ENCODE measurements at places on chromosomes 12 and 14. TPM values are rescaled to one million over a fixed set of nuclear protein-coding genes. Genes with fewer than 3 reads are reported as not detected.
A peak's percentile ranks its signal among the peaks of the same experiment; 100 is the strongest.

- DNase-seq: peak; percentile 38
Observed at GRCh38 chr14:94128216-94128839, 1.1 kb downstream of the IFI27L2 start.

GRCh38 chr12:9971181-9971580 is at the start of gene CLEC12A:
CLEC12A (plus strand) TSS chr12:9971409; CDS start chr12:9971597, 188 bp downstream.
- DNase-seq: no peak

GRCh38 chr14:27605282-27605681 is 1007.4 kb upstream of the NOVA1 start:
- no peak for DNase-seq

Gene NOVA1
- total RNA-seq: 18.9 TPM

- DNase-seq: no peak
Observed at GRCh38 chr14:93732524-93732923, 55.8 kb downstream of the PRIMA1 start.

GRCh38 chr12:10175846-10176636 is 2.8 kb upstream of the TMEM52B start:
- peak; percentile 63 for DNase-seq

- no peak for DNase-seq
Observed at GRCh38 chr12:52749827-52750226, 27.3 kb downstream of the KRT76 start.

Gene EIF2S1
- 75.9 TPM for total RNA-seq

DNA sequence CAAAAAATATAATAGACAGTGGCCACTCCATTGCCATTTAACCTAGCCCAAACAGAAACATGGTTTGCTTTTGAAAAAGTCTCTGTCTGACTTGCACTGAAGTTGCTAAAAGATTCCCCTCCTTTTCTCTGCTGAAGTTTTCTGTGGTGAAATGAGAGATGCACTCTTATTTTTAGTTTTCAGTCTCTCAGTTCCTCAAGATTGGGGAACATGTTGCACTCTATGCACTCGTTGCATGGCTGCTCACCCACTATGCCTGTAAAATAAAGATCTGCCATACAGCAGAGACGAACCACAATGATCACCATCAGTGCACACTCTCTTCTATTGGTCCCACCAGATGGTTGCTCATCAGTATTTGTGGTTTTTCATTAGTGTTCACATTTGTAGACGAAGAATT is 13.1 kb upstream of the DAAM1 start:
- DNase-seq: no peak

DNA sequence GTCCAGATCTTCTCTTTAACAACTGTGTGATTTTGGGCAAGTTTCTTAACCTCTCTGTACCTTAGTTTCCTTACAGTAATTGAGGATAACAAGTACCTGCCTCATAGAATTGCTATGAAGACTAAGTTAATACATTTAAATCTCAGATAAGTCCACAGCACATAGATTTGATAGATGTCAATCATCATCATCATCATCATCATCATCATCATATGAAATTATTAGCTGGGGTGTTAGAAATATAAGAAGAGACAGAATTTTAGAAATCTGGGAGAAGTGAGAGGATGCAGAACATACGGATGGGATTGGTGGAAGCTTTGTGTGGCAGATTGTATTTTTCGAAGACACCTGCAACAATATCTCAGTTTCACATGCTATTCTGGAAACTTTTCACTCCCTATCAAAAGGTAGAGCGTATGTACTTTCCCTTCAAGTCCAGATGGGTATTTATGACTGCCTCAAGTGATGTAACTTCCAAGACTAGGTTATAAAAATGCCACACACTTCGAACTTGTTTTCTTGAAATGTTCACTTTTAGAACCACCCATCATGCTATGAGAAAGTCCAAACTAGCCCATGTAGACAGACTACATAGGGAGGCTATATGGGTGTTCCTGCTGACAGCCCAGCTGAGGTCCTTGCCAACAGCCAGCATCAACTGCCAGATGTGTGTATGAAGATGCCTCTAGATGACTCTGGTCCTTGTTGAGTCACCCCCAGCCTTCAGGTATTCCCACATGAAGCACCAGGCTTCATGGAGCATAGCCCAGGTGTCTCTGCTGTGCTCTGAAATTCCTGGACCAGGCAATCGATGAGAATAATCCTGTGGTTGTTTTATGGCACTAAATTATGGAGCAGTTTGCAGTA is 20.7 kb upstream of the SDR39U1 start:
- no peak for DNase-seq

Gene EFCAB11
- 7.1 TPM for total RNA-seq

DNA sequence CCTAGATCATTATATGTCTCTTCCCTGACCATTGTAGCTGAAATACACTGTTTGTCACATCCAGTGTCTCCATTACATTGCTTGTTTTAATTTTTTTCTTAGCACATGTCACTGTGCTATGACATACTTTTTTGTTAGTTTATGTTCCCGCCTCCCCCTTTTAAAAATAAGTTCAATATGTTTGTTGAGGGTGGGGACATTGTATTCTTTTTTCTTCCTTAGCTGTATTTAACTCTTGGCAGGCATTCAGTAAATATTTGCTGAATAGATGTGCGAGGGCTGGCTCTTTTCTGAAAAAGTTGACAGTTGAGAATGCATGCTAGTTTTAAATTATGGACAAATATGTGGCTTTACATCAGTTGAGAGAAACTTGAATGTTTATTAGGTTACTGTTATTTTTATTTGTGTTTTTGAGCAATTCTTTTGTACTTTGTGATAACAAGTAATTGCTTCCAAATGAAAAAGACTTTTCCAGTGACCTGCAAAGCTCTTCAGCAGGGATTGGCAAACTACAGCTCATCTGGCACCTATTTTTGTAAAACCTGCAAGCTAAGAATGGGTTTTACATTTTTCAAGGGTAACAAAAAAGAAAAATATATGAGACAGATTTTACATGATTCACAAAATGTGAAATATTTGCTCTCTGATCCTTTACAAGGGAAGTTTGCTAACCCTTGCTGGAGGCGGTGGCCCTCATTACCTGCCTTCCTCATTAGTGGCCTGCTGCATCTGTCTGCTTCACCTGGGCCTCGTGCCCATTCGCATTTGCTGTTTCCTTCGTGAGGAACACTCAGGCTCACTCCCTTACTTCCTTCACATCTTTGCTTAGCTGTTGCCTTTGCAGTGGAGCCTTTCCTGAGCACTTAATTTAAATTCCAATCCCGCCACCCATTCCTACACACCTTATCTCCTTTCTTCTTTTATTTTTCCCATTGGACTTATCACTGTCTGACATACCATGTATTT is 229.4 kb downstream of the ERC1 start:
- no peak for DNase-seq

DNA sequence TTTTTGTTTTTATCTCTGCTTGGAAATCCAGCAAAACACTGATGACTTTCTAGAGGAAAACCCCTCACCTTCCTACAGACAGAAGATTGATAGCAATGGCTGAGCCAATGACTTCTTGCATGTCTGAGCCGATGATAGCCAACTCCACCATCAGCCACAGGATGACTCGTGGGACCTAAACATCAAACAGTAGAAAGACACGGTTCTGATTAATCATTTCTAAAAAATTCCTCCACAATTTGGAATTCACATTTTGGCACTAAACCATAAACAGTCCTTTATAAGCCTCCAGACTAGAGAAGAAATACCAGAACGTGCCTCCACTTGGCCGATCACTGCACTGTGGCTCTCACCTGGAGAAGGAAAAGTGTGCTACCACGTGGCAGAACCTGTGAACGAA is 25.9 kb downstream of the SLC11A2 start:
- no peak for DNase-seq

- DNase-seq: no peak
Observed at GRCh38 chr12:47095446-47096236, 15.9 kb upstream of the AMIGO2 start.

GRCh38 chr12:81835783-81836182 is 76.6 kb upstream of the PPFIA2 start:
- no peak for DNase-seq

DNA sequence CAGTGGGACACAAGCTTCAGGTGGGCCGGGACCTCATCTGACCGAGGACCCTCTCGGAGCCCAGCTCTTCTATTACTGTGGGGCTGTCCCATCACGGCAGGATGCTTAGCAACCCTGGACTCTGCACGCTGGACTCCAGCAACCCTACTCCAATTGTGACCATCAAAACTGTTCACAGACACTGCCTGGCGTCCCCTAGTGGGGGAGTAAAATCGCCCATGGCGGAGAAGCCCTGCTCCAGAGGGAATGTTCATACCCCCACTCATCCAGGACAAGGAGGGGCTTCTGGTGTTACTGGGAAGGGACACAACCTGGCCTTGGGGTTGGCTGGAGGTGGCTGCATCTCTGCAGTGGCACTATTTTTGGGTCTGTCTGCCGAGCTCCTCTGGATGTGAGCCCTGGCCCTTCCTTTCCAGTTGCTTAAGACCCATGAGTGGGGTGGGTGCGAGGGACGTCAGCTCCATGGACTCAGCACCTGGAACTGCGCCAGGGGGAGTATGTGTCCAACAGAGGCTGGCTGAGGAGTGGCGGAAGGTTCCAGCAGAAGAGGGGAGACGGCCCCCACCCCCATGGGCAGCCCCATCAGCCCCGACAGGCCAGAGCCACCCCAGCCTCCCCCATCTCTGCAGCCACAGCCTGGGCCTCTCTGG is 103.8 kb downstream of the RFLNA start:
- peak; percentile 81 for DNase-seq

DNA sequence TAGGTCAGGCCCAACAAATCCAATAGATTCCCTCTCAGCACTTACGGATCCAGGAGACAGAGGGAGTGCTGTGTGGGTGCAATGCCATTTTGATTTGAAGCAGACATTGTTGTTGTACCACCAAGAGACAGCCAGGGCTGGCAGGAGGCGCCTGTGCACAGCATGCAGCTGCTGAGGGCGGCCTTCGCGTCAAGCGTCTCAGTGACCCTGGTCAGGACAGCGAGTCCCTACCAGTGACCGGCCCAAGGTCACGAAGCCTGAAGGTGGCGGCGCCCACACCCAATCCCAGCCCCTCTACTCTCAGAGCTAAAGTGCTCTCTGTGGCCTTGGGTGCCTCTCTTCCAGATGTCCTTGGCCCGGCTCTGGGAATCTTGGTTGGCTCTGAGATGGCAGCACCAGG is 40.5 kb downstream of the PRMT8 start:
- DNase-seq: no peak

- no peak for DNase-seq
Observed at GRCh38 chr14:22266142-22266442, 322.9 kb downstream of the DAD1 start.

Gene SYNDIG1L
- 0.18 TPM for total RNA-seq

- DNase-seq: no peak
Observed at GRCh38 chr14:97359341-97359740, 562.2 kb downstream of the VRK1 start.

Gene PPP1R1A
- 1.1 TPM for total RNA-seq

Gene GYS2
- total RNA-seq: 0.16 TPM

- no peak for DNase-seq
Observed at GRCh38 chr14:23043754-23044153, 1.7 kb downstream of the PSMB11 start.

DNA sequence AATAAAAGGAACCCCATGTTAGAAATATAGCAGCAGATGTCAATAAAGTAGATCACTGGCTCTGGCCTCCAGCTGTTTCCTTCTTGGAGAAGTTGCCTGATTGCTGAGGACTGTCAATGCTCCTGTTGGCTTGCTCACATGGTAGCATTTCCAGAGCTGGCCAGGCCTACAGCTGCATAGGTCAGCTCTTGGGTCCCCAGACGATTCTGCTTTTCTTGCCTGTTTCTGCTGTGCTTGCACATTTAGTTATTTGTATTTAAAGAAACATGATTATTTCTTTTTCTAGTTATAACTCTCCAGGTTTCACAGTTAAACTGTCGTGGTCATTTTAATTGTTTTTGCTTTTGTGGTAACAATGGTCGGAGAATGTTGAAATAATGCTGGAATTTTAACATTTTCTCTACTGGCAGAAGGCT is 7.2 kb downstream of the NAV3 start:
- DNase-seq: no peak

- no peak for DNase-seq
Observed at GRCh38 chr14:105659935-105660527, 133.6 kb downstream of the TMEM121 start.

DNA sequence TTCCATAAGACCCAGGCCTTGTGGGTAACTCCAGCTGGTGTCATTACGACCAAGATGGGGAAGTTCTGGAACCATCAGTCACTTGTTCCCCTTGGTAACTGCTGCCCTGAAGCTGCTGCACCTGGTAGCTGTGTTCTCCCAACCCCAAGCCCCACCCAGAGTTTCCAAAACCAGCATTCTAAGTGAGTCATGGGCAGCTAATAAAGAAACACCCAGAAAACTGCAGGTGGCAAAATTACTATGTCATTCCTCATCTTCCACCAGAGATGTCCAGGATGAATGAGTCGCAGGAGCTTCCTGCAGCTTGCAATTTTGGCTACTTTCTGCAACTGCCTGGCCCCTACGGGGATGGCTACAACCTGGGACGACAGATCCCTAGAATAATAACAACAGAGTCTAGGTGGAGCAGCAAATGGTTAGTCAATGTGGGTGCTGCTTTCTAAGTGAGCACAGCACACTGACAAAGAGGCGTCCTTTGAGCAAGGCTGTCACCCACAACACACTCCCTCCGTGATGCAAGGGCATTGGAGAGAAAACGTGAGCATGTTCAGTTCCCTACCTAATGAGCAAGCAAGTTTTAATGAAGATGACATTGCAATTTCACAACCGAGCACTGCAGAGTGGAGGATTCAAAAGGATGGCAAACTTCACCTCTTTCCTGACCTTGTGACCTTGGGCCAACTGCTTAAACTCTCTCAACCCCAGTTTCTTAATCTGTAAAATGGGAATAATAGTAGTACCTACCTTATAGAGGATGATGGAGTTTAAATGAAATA is 301.4 kb upstream of the NOS1 start:
- DNase-seq: no peak

GRCh38 chr14:56554301-56554700 is 25.3 kb upstream of the TMEM260 start:
- DNase-seq: no peak

DNA sequence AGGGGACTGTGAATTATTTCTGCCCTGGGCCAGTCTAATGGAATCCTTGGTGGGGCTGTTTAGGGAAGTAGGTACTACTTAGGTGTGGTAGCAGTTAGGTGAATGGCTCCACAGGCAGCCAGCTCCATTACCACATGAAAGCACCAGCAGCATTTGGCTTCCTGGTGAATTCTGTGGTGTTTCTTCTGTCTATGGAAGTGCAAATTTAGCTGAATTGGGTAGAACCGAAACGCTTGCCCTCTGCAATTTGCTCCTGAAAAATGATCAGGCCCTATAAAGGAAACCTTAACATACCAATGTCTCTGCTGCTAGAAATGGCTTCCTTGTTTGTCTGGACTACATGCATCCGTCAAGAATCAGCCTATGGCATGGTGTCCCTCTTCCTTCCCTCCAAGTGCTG is 16.4 kb downstream of the FLRT2 start:
- no peak for DNase-seq

- no peak for DNase-seq
Observed at GRCh38 chr12:132305560-132305966, 23.8 kb downstream of the GALNT9 start.
